ENCODE measurements at places on chromosomes 3 and 15.

GRCh38 chr15:65569728-65570127, 39.5 kb downstream of the HACD3 start:
- no peak overlapping the region for H3K27ac ChIP-seq
- H3K27me3 ChIP-seq, result no peaks in the 10 kb centered on the region
- no peak overlapping the region for H3K4me3 ChIP-seq
- H3K4me1 ChIP-seq, result no peaks in the 10 kb centered on the region

DNA sequence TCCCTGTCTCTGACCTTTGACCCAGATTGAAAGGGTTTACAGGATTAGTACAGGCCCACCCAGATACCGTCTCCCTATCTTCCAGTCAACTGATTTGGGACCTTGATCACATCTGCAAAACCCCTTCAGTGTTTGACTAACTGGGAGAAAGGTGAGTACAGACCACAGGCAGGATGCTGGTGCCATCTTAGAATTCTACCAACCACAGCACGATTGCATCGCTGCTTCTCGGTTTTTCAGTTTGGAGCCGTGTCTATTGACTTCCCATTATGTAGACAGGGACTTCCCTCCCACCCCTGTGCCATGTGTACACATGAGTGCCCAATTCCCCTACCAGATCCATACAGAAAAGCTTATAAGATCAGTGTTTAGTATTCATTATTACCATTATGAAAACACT, 6.6 kb upstream of the KLF13 start:
- no peak for DNase-seq
- no peaks in the 10 kb centered on the region for H3K36me3 ChIP-seq
- no peaks in the 10 kb centered on the region for H3K27me3 ChIP-seq

GRCh38 chr3:19645093-19645492, 288.9 kb downstream of the EFHB start:
- H3K36me3 ChIP-seq, result no peaks in the 10 kb centered on the region
- no peaks in the 10 kb centered on the region for H3K4me1 ChIP-seq
- no peak overlapping the region for H3K4me3 ChIP-seq
- no peaks in the 10 kb centered on the region for H3K27me3 ChIP-seq
- no peak for DNase-seq

DNA sequence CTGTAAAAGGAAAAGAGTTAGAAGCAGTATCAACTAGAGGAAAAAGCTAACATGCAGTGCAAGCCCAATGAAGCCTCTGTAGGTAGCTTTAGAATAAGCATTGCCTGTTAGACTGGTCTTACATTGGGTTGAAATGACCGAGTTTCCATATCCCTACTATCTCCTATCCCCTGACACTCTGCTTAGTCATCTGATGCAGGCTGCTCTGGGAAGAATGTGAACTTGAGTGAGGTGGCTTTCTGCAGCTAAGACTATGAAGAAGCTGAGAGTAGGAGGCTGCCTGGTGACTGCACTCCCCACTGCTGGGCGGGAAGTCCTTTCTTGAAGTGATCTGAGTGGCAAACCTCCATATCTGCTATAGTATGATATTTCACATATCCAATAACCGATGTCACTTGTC, 64.7 kb downstream of the OXSM start:
- no peaks in the 10 kb centered on the region for H3K27me3 ChIP-seq
- H3K27ac ChIP-seq, result no peak overlapping the region
- H3K4me1 ChIP-seq, result no peaks in the 10 kb centered on the region

DNA sequence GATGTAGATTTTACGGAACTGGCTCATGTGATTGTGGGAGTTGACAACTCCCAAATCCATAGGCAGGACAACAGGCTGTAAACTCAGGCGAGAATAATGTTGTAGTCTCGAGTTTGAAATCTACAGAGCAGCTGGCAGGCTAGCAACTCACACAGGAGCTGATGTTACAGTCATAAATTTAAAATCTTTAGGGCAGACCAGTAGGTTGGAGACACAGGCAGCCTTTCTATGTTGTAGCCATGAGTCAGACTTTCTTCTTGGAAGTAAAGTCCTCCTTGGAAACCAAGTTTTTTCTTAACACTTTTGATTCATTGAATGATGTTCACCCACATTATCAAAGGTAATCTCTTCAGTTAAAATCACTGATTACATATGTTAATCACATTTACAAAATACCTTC, 89.1 kb upstream of the ALCAM start:
- no peaks in the 10 kb centered on the region for H3K36me3 ChIP-seq
- DNase-seq, result no peak
- H3K4me3 ChIP-seq, result no peak overlapping the region
- H3K4me1 ChIP-seq, result no peaks in the 10 kb centered on the region
- no peaks in the 10 kb centered on the region for H3K27me3 ChIP-seq
- no peak overlapping the region for H3K27ac ChIP-seq

Measured in prostate gland (tissue), 2 donors.